NCI-H2171 (cell line): ENCODE measurements at places on chromosomes 5 and 9.
A peak's percentile ranks its signal among the peaks of the same experiment; 100 is the strongest.

GRCh38 chr9:88322906-88323566 is 65.2 kb upstream of the SPIN1 start:
- no peak for DNase-seq

- DNase-seq: no peak
These were observed 24.0 kb downstream of the NRG2 start for GRCh38 chr5:140018920-140019644.

- peak; percentile 52 for DNase-seq
These were observed 417 bp downstream of the SRD5A1 start for GRCh38 chr5:6633469-6634245.

DNA sequence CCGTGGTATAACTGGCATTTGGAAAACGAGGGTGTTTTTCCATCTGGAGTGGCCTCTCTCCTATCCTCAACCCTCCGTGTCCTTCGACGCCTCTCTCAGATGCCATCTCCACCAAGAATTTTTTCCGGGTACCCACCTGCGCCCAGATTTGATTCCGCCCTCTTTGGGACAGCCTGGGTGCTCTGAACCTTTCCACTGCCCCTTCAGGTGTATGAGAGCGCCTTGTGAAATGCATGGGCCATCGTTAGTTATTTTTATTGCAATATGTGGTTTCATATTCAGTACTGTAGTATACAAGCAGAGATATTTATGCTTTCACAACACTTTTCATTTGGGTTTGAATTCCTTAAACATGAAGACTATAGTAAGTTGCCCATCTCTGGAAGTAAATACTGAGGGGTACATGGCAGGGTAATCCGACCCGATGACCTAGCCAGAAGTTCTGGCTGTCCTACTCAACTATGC is 78.2 kb upstream of the IFNE start:
- no peak for DNase-seq

DNA sequence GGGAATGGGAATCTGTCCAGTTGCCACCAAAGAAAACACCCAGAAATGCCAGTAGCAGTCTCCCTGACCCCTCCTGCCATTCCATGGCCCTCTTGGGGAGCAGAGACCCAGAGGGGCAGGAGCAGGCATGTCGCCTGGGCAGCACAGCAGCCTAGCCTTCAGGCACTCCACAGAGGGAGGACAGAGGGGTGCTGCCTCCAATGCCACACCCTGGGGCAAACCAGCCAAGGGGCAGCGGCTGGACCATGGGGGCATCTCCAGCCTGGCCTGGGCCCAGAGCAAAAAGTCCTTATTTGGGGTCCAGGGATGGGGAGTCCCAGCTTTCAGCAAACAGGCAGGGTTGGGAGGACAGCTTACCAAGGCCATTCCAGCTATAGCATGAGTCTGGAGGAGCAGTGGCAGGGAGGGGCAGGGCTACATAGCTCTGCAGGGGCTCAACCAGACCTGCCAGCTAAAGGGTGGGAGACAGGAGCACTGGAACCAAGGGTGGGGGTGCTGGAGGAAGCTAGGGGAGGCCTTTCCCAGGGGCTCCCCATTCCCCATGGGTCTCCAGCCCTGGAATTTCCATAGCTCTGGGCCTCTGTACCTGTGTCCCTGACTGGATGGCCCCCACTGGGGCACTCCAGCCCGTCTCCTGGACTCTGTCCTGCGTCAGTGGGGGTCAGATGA is 6.7 kb downstream of the BRD3 start:
- no peak for DNase-seq

GRCh38 chr9:2015581-2016407 is 647 bp downstream of the SMARCA2 start:
- peak; percentile 67 for DNase-seq

DNA sequence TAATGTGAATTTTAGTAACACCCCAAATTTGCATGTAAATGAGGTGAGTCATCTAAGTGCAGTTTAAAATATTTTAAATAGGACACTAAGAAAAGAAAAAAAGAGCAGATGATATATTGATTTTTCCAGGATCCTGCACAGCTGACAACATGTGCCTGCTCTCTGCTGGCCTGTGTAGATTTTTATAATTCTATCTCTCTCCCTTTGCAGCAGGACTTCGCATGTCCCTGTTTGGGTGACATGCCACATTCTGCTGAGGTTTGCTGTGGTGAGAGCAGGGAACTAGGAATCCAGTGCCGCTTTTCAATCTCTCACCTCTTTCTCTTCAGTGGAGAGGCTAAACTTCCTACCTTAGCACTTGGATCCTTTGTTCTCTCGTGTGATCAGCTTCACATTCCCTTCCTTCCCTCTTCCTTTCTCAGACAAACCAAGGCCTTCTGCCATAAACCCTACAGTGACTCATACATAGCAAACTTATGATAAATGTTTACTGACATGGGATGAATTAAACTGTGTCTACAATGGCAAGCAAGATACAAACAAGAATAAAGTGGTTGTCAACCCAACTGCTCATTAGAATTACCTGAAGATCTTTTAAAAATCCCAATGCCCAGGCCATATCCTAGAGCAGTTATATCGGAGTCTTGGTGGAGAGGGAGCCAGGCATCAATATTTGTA is 198.8 kb upstream of the EFNA5 start:
- no peak for DNase-seq

DNA sequence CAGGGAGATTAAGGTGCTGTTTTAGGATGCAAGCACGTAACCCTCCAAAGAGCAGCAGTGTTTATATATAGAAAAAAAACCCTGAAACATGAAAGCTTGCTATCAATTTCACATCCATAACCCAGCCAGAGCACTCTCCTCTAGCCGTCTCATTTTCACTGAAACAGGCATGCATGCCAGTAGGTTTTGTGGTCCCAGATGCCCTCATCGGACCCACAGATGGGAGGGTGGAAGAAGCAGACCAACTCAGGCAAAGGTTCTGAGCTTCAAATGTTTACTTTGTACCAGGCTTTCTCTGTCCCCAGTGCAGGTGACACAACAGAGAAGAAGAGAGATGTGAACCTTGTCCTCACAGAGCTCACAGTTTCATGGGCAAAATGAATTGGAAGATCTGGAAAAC is 127.4 kb upstream of the ATP10B start:
- DNase-seq: no peak

GRCh38 chr5:89457411-89458331 is 574.7 kb upstream of the MEF2C start:
- no peak for DNase-seq

DNA sequence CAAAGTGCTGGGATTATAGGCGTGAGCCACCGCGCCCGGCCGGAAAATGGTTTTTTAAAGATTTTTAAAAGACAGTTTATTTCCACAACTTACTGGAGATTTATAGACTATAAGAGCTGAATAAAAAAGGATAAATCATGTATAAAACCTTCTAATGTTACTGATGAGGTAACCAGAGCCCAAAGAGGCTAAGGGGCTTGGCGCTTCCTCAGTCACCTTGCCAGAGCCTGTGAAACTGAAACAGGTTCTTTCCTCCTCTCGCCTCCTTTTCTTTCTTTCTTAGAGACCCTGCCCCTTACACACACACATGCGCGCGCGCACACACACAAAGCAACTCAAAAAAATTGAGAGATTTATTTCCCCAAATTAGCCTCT is 69.8 kb downstream of the HSD17B3 start:
- DNase-seq: no peak

DNA sequence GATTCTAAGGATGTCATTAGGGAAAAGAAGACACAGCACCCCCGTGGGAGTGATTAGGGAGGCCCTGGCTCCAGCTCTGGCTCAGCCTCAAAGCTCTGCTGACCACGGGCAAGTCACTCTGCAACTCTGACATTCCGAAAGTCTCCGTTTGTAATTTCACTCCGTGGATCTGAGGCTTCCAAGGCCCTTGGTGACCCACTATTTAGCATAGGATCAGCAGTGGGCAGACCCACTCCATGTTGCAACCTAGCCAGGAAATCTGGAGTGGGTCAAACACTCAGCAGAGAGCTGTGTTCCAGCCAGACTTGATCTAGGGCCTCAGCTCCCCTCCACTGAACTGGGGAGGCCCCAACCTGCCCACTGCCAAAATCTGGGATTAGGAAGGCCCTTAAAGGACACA is 11.8 kb downstream of the PHF19 start:
- no peak for DNase-seq

DNA sequence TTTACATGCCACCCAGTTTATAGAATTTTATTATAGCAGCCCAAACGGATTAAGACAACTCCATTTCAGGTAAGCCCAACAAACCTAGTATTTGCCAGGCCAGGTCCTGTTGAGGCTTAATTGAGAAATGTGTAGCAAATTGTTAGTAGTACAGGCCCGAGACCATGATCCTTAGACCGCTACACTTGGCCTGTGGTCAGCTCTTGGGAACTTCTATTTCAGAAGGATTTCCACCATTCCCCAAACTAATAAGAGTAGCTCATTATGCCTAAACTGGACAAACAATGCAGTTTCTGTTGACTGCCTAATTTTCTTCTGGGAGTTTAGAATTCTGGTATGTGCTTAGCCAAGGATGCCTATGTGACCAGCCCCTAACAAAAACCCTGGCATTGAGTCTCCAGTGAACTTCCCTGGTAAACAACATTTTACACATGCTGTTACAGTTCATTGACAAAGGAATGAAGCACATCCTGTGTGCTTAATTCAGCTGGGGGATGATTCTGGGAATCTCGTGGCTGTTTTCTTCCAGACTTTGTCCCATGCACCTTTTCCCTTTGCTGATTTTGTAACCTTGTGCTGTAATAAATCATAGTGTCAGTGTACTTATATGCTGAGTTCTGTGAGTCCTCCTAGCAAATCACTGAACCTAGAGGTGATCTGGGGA is 5.6 kb upstream of the GPX3 start:
- no peak for DNase-seq

DNA sequence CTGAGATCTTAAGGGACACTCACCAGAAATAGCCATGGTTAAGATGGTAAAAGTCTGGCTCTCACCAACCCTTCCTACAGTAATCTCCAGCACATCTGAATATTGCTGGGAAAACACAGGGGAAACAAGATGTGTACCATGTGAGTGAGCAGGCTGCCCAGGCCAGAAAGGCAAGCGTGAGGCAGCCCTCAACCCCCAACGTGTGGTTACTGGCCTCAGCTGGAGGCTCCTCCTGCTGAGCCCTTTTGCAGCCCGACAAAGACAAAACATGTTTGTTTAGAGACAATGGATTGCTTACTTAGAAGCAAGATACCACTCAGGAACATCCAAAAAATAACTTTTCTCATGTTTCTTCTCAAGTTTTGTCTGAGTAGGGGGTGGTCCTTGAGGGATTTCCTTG is 16.6 kb downstream of the ZFP62 start:
- DNase-seq: no peak

DNA sequence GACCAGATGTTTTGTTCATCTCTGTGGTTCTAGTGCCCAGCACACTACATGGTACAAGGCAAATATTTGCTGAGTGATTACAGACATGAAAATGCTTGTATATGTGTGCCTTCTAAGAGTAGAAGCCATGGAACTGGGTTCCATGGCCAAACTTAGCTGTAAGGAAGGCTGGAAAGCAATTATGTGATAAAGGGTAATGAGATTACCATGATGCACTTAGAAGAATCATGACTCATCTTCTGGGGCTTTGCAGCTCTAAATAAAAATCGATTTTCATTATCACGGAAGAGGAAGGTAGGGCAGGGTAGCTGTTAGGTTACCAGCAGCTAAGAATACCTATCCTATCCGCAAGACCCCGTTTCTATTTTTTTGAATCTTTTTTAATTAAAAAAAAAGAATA is 28.0 kb downstream of the RFK start:
- no peak for DNase-seq

DNA sequence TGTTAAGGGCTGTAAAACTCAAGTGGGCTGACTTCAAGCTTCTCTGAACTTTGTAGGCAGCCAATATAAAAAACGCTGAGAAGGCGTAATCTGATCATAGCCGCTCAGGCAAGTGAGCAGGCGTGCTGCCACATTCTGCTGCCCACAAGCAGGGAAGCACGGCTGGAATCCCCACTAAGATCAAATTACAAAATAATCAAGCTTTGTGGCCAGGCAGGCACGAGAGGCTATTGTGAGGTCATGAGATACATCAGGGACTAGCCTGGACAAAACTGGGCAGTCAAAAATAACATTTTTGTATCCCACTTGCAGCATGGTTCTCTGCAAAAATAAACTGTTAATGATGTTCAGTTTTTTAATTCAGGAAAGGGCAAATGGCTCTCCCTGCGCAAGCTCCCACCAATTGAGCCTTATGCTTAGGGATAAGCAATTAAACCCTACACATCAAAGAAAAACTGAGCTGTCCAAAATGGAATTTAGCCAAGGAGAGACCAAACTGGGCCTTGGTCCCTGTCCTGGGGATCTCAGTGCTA is 64.0 kb downstream of the POU5F2 start:
- no peak for DNase-seq

DNA sequence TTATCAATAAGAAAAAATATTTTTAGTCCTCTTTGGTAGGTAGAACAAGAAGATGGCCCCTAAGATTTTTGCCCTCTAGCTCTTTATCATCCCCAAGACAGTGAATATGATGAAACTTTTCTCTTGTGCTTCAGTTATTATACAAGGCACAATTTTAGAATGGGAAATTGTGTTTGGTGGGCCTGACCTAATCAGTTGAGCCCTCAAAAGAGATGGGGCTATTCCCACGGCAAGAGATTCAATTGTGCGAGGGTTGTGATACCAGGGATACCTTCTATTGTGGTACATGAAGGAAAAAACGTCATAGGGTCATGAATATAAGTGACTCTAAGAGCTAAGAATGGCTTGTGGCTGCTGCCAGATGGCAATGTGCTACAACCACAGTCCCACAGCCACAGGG is 94.0 kb upstream of the COX7C start:
- DNase-seq: no peak

DNA sequence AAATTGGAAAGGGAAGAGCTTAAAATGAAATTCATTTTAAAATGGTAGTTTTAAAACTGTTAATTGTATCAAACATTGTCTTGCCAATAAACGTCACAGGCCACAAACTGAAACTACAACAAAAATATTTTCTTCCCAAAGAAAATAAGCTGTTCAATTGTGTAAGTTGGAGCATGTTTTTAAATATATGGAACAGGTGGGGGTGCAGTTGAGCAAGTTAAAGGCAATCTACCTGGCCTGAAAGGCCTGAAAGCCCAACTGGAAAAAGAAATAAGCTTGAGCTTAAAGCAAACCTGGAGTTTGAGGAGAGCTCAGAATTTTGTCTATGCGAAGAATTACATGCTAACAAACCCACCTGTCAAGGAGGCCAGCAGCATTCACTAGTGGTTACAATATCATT is 439.5 kb downstream of the ACTL7B start:
- no peak for DNase-seq

DNA sequence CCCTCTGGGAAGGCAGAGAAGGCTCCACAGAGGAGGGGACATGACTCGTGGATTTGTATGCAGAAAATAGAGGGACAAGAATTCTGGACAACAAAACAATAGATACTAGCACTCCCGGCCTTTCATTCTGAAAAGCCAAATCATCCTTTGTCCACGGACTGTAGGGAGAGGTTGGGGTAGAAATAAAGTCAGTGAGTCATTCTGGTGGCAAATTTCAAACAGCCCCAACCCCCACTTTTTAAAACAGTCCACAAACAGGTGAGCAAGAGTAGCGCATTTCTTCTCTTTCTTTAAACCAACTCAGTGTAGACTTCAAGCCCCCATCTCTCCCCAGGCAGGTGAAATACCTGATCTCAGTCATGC is 56.1 kb downstream of the PTPDC1 start:
- no peak for DNase-seq

GRCh38 chr5:83011985-83012384 is 65.2 kb downstream of the TMEM167A start:
- DNase-seq: no peak

GRCh38 chr5:168317096-168317520 is 25.7 kb downstream of the WWC1 start:
- no peak for DNase-seq

- DNase-seq: no peak
These were observed 61.1 kb upstream of the ARAP3 start for GRCh38 chr5:141742866-141743851.

GRCh38 chr5:27906931-27907601 is 868.7 kb upstream of the CDH9 start:
- DNase-seq: no peak
